ENCODE measurements at places on chromosomes 3 and 15. TPM values are rescaled to one million over a fixed set of nuclear protein-coding genes. Genes with fewer than 3 reads are reported as not detected.

The KCNH8 gene
- total RNA-seq: 1.5 TPM

The RIOX2 gene
- 44.7 TPM for total RNA-seq

The ADCY5 gene
- total RNA-seq: 25.1 TPM

The GPR87 gene
- total RNA-seq: 5.0 TPM

The SYNPR gene
- total RNA-seq: 0.95 TPM

The GOLGA6B gene
- 0.26 TPM for total RNA-seq

DNA sequence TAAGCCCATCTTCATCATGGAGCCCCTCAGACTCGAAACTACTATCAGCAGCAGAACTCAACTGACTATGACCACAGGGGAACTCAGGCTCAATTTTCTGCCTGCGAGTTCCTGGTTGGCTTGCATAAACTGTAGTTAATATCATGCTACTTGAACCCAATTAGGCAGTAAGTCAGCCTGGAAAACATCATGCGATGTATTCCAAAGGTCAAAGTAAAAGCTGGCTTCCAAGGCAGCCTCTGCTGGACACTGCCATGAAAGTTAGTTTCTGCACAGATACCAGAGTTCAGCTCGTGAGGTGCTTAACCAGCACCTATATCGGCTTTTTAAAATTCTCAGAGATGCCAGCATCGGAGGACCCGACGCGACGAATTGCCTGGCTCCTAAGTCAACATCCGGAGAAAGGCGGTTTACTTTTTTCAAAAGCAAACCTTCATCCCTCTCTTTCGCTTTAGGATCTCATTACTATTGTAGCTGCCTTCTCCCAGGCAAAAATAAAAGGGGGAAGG, 3.8 kb downstream of the ANP32A start:
- DNase-seq: no peak

DNA sequence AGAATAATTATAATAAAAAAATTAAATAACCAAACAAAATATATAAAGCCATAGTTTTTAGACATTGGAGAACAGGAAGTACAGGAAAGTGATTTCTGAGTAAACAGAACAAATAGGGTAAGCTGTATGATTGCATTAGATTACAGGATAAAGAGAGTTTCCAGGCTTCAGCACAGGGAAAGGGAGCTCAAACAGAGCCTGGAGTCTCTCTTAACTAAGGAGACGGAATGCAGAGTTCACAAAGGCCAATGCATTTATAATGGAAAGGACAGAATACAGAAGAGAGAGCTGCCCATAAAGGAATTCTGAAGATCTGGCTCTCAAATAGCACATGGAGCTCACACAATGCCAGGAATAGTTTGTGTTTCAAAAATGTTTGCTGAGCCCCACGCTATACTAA, 42.0 kb upstream of the OTOL1 start:
- no peak for DNase-seq

DNA sequence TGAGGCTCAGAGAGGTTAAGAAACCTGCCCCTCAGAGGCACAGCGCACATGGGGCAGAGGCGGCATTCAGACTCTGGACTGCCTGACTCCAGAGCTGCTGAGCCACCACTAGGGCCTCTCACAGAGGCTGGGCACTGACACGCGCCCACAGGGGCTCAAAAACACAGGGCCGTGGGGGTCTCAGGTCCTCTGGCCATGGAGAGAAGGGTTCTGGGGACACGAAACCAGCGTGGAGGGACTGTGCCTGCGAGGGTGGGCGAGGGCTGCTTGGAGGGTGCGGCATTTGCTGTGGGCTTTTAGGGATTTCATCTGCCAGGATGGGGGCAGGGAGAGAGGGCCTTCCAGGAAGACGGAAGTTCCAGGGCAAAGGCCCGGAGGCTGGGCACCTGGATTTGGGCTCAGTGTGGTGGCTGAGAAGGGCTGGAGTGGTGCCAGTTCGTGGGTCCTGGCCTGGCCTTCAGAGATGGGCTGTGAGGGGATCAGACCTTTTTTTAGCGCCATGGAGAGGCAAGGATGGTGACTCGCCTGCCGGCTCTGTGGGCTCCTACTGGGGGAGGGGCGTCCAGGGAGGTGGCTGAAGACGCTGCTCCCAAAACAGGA, 69.6 kb downstream of the EFCAB12 start:
- no peak for DNase-seq

GRCh38 chr3:184676927-184677326, 34.9 kb downstream of the MAGEF1 start:
- no peak for DNase-seq

DNA sequence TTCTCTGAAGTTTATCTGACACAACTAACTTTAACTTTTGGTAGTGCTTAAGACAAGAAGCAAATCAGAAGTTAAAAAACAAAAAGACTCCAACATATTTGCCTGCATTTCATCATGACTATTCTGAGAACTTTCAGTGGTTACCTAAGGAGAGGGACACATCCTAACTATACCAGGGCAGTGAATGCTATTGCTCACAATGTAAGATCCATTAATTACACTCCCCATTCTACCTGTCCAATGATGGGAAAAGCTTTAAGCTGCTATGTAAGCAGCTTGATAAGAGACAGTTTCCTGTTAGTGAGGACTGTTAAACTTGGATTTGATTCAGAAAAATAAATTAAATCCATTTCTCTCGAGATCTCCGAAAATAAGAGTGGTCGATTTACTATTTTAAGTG, 37.5 kb downstream of the SERPINI1 start:
- DNase-seq: no peak

DNA sequence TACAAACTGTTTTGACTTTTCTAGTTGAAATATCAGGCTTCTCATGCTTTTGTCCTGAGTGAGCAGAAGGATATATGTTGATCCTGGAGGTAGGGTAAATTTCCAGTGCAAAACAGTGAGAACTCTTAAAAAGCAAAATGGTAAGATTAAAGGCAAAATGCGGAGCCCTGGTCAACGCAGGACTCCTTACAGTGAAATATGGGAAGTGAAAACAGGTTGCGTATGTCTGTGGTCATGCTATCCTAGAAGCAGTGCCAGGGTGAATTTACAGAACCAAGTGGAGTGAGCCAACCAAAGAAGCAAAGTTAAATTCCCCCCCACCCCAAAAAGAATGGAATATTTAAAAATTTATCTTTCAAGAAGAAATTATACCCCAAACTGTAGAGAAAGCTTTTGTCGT, 256.4 kb downstream of the NR2F2 start:
- no peak for DNase-seq

- DNase-seq: no peak
These were observed 34.5 kb downstream of the OSBPL10 start for GRCh38 chr3:31946484-31947081.

DNA sequence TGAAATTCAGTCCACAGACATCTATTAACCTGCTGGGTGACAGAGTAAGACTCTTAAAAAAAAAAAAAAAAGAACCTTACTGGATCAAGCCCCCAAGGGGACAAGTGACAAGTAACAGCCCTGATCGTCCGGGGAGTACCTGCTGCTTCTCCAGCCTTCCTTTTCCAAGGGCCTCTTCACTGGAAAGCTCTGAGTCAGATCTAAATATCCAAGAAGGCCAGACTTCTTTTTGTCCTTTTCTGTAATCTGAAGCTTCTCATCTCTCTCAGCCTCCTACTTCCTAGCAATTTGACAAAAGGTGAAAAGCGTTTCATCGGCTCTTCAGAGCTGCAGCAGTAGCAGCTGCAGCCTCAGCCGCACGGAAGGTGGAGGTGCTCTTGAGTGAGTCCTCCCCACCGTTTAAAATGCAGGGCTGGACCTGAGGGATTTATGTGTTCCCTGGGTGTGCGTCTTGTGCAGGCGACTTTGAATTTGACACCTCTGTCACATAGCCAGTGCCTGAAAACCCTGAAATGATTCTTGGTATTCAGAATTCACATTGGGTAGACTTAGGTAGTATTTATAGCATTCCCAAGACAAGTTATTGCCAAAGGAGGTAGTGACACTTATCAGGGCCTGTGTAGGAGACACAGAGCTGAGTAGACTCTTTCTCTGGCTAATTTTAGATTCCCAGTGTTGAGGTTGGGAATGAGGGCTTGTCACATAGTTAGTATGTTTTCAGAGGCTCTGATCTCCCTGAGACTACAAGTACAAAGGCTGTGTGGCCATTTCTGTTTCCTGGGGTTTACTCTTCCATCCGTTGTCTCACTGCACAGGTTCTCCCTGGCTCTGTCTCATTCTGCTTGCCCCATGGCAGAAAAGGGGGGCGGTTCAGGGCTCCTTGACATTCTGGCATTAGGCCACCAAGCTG, 291.2 kb upstream of the C2CD4B start:
- no peak for DNase-seq

DNA sequence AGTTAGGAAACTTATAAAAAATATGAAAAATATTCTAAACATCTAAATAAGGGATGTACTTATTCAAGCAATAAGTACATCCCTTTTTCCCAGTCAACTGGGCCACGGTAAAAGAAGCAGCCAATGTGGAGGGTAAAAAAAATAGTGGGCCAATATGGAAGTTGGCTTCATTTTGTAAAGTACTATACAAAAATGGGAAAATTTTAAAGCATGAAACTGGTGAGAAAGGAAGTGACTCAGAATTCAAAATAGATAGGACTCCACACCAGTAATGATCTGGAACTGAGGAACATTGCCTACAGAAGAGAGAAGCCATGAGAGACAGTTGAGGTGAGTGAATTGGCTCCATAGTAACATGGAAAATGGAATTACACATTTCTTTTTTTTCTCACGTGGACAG, 108.9 kb downstream of the FNDC3B start:
- no peak for DNase-seq

- DNase-seq: no peak
These were observed 675.1 kb downstream of the SQOR start for GRCh38 chr15:46309914-46310313.

DNA sequence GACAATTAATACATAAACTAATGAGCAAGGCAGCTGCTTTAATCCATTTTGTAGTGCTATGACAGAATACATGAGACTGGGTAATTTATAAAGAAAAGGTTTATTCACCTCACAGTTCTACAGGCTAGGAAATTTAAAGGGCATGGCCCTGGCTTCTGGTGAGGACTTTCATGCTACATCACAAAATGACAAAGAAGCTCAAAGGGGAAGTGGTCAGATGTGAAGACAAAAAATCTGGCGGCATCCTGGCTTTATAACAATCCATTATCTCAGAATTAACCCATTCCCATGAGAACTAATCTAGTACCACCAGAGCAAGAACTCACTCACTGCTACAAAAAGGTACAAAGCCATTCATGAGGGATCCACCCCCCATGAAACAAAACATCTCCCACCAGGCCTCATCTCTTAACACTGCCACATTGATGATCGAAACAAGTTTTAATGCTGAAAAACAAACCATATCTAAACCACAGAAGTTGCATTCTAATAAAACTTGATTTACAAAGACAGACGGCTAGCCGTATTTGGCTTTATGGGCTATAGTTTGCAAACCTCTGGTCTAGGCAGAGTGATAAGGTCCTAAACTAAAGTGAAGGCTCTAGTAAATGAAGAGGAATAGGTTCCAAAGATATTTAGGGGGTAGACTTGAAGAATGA, 44.2 kb downstream of the GSK3B start:
- DNase-seq: no peak

DNA sequence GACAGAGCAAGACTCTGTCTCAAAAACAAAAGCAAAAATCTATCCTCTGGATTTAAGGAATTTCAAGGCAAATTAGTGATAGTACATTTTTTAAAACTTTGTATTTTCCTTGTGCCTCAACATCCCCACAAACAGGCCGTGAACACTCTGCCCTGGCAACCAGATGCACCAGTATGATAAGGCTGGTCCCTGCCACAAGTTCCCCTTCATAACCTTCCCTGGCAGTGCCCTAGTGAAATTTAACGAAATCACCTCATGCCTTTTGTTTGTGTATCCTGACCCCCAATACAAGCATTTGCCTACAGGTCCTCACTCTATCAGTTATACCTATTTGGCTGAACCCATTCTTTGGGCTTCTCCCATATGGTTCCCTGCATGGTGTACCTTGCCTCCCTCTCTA, 107.4 kb upstream of the FLNB start:
- DNase-seq: no peak

DNA sequence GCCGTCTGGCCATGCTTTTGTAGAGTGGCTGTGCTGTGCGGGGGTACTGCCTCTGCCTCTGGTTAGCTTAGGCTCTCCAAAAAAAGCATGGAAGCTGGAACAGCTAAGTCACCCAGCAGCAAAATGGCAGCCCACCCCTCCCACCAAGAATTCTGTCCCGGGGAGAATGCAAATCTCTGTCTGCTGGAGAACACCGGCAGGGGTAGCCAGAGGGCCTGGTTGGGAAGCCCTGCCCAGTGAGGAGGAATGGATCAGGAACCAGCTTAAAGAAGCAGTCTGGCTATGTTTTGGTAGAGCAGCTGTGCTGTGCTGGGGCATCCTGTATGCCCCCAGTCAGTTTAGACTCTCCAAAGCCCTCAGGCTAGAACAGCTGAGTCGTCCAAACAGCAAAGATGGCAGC, 56.2 kb upstream of the PTPRG start:
- no peak for DNase-seq

- DNase-seq: no peak
These were observed 102.0 kb upstream of the PRICKLE2 start for GRCh38 chr3:64327100-64327804.

GRCh38 chr3:28574036-28574435, 225.4 kb upstream of the AZI2 start:
- no peak for DNase-seq

- no peak for DNase-seq
These were observed 38.2 kb upstream of the SNRK start for GRCh38 chr3:43248185-43248583.

DNA sequence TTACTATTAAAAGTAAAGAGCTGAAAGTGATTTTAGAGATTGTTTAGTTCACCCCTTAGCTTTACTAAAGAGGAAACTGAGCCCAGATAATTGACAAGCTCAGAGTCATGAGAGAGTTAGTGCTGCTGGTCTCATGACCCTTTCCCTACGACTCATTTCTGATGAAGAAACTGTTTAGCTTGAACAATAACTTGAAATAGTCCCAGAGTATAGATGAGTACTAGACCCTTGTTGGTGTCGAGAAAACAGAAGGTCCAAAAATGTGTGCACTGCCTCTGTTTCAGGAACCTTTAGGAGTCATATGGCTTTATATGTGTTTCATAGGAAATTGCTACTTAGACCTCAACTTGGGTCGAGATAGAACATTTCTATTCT, 58.2 kb downstream of the IL16 start:
- DNase-seq: no peak

DNA sequence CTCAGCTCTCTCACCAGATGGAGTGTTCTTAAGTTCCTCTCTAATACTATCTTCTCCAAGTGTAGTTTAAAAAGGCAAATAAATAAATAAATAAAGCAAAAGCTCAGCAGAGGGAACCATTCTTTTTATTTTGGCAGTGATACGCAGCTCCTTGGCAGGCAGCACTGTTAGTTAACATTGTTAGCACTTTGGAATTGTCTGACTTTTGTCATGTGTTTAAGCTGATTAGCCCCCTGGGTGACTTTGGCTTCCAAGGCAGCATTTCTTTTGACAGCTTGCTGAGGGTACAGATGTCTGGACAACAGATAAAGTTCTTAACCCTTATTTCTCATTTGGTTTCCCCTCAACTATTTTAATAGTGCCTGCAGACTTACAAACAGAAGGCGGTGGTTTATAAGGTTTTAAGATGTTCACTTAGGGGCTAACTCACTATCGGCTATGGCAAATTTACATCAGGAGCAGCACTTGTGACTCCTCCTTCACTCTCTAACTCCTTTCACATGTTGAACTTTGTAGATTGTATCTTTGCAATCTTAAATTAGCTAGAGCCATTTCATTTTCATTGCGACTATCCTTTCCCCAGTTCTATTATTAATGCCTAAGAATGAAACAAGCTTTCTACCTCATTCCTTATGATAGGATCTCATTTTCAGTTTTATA, 213.4 kb downstream of the ZBBX start:
- DNase-seq: peak; percentile 51

GRCh38 chr3:16906682-16907081, 21.9 kb downstream of the PLCL2 start:
- DNase-seq: no peak
